ENCODE measurements at places on chromosomes 7 and 10.

DNA sequence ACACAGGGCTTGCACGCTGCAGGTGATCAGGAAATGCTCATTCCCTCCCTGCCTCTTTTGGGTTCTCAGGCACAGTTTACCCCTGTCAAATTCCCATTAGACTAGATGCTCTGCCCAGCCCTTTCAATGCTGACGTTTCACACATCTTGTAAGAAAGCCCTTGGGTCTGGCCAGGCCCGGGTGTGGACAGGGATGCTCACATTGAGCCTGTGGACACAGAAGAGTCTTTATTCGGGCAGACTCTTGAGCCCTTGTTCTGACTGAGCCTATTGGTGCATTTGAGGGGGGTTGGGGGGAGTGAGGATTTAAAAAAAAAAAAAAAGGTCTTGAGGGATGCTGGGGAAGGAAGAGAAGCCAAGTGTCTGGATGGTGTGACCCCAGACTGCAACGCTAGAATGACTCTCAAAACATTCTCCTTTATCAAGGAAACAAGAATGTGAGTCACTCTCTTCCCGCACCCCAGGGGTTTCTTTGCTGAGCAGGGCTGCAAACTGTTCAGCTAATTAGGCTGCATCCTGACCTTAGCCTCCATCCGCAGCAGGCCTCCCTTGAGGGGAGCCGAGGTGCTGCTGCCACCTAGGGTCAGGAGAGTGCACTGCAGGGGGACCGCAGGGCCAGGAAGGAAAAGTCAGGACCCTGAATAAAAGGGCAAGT lies 53.6 kb upstream of the TMEM72 start:
- DNase-seq, result no peak

DNA sequence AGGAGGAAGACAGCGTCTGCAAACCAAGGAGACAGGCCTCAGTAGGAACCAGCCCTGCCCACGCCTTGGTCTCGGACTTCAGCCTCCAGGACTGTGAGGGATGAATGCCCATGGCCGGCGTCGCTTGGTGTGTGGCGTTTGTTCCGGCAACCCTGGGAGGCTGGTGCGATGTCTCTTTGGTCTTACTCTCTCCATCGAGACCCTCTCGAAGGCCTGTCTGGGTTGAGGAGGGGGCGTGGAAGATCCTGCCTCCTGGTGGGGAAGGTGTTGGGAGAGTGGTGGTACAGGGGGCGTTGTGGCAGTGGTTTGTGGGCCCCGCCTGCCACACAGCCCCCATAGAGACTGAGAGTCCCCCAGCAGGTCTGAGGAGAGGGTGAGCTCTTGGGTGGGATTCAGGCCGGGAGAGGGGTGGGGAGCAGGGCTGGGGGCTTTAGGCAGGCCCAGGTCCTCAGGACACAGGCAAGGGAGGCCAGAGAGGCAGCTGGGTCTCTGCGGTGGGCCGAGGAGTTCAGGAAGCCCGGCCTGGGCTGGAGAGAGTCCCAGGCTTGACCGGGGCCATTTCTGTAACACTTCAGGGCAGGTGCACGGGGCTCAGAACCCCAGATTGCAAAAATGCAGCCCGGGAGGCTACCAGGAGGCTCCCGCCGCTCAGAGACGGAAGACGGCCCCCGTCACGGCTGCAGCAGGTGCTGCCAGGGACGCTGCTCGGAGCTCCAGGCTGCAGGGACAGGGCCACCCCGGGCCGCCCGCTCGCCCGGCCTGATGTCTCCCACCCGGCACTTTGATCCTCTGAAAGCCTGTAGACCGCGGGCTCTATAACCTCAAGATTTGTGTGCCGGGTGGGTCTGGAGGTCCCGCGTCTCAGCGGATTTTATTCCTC lies 33.8 kb upstream of the PSMG3 start:
- DNase-seq, result no peak

DNA sequence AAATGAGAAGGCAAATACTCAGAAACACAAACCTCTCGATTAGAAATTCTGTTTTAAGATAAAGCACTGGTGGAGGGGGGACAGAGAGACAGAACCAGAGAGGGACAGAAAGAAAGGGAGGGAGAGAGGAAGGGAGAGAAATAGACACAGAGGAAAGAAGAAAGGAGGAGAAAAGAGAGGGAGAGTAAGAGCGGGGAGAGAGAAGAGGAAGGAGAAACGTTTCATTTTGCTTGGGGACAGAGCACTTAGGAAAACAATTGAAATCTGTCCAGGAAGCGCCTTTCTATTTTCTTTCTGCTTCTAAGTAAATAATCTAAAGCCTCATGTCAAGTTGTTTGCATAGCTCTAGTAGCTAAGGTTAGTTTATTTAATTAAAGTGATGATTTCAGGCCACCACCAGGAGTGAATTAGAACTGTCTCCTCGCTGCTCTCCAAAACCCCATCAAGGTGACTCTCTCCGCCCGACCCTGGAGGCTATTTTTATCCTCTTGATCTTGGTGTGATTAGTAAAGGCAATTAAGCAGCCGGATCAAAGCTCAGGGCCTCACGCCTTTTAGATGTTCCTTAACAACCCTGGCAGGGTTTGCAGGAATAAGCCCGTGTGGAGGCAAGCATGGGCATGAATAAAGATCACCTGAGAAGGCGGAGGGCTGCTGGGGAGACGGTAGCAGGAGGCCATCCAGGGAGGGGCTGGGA lies 73.4 kb upstream of the INSIG1 start:
- no peak for DNase-seq

DNA sequence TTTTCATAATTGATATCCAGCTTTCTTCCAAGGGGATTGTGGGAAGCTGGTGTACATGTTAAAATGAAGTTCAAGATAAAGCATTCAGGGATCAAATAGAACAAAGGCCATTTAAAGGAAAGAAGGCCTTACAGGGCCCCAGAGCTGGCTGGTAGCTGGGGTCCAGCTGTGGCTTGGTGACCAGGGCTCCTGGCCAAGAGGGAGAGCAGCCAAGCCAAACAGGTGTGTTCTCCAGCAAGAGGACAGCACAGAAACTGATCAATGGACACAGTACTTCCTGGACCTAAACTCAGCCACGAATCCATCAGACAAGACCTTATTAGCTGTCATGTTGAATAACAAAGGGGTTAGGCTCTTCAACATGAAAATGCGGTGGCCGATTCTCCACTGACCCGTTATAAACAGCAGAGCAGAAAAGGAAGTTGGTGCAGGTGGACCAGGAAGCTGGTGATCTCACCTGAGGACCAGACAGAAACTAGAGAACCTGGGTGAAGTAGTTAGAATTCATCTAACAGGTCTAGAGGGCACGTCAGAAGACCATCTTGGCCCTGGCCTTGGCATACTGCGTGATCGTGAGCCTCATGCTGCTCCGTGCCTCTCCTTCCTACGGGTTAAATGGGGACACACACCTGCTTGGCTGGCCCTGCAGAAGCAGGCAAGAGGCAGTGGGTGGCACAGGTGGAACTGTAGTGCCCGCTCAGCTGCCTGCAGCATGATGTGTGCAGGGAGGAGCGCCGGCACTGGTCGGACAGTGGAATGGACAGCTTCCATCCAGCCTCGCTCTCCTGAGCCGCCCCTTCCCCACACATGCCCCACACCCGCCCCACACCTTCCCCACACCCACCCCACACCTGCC lies 53.8 kb downstream of the PARP12 start:
- DNase-seq, result no peak

GRCh38 chr10:74330646-74331045 lies 179.6 kb downstream of the ADK start:
- DNase-seq, result no peak

GRCh38 chr7:14048889-14049288 lies 59.4 kb upstream of the ETV1 start:
- DNase-seq, result no peak

- no peak for DNase-seq
Observed at GRCh38 chr10:48670978-48671913, 13.4 kb upstream of the WDFY4 start.

- no peak for DNase-seq
Observed at GRCh38 chr10:77563638-77564270, 73.9 kb downstream of the KCNMA1 start.

- DNase-seq, result no peak
Observed at GRCh38 chr10:103476046-103476768, 2.8 kb downstream of the CALHM3 start.

Data from putamen (tissue), 1 donor.